CD4-positive, alpha-beta T cell treated with Interleukin-6 at 100 ng/mL for 8 hours (primary cell): ENCODE measurements at places on chromosomes 16 and 17.

DNA sequence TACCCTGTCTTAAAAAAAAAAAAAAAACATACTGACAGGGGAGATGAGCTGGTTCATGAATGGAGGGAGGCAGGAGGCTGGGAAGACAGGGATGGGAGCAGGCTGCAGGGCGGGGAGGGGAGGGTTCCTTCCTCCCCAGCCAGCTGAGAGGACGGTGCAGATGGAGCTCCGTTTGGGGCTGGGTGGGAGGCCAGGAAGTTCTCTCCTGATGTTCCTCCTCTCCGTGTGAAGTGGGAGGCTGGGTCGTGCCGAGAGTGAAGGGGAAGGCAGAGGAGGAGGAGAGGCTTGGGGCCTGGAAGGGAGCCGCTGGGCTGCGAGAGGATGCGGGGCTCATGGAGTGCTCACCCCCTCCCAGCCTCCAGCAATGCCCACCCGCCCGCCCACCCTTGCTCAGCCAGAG is 21.3 kb downstream of the SBK1 start:
- no peak for DNase-seq

GRCh38 chr17:5237541-5238016 is 2.9 kb upstream of the SCIMP start:
- DNase-seq: peak; percentile 19

DNA sequence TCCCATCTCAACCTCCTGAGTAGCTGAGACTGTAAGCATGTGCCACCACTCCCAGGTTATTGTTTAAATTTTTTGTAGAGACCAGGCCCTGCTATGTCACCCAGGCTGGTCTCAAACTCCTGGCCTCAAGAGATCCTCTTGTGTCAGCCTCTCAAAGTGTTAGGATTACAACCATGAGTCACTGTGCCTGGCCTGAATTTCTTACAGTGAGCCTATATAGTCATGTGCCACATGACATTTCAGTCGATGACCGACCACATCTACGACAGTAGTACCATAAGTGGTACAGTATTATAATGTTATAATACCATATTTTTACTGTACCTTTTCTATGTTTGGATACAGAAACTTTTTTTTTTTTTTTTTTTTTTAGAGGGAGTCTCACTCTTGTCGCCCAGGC is 195.3 kb downstream of the STX8 start:
- DNase-seq: no peak

- no peak for DNase-seq
Measured at GRCh38 chr17:4938688-4939545, 929 bp downstream of the SLC25A11 start.

GRCh38 chr17:18928628-18929125 is 23.3 kb upstream of the SLC5A10 start:
- DNase-seq: no peak

GRCh38 chr16:89330177-89330856 is 112.8 kb downstream of the ZNF778 start:
- DNase-seq: peak; percentile 60

- DNase-seq: no peak
Measured at GRCh38 chr17:1480747-1481465, 11.6 kb downstream of the MYO1C start.

- DNase-seq: no peak
Measured at GRCh38 chr17:71974051-71974450, 146.8 kb upstream of the SOX9 start.

- DNase-seq: no peak
Measured at GRCh38 chr17:42537826-42538451, 1.9 kb downstream of the NAGLU start.

DNA sequence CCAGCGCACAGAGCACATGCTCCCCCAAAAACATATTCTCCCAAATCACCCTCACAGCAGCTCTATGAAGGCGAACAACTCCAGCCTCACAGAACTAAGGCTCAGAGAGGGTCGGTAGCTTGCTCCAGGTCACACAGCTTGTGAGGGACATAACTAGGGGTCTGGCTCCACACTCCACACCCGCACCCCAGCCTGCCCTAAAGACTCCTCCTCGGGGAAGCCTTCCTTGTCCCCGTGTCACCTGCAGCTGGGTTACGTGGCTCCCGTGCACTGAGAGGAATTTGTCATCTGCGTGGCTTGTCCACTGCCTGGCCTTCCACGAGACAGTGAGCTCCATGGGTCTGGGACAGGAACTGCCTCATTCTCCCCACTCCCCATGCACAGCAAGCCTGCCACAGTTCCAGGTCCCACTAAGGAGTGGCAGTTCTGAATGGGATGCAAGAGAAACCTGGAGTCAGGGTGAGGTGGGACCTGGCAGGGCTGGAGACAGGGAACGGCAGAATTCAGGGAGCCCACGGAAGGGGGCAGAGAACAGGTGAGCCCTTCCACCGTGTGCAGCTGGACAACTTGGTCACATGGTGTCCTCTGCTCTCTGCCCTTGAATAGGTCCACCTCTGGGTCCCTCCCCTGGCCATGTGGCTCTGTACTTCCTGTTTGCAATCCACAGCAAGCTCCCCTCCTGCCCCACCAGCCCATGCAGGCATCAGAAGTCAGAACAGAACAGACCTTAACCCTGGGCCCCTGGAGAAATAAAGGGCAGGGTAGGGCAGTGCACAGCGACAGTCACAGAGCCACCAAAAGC is 27.4 kb downstream of the TNFRSF13B start:
- DNase-seq: no peak

GRCh38 chr17:57866319-57866718 is 16.5 kb upstream of the MRPS23 start:
- no peak for DNase-seq
